Mucosa of gallbladder (tissue), 1 donor: ENCODE measurements at places on chromosomes 12 and 14. TPM values are rescaled to one million over a fixed set of nuclear protein-coding genes. Genes with fewer than 3 reads are reported as not detected.

The CLECL1 gene
- 0.69 TPM for total RNA-seq

The RIPK3 gene
- 56.5 TPM for total RNA-seq

The HEBP1 gene
- total RNA-seq, result 90.2 TPM

GRCh38 chr14:104317492-104317805 lies 179.1 kb downstream of the KIF26A start:
- no peak for DNase-seq

- no peak for DNase-seq
Measured at GRCh38 chr12:89690925-89691324, 17.7 kb downstream of the ATP2B1 start.

- no peak for DNase-seq
Measured at GRCh38 chr14:88983755-88984154, 159.3 kb downstream of the TTC8 start.

GRCh38 chr12:179131-179884 lies 34.6 kb downstream of the SLC6A12 start:
- no peak for DNase-seq

- no peak for DNase-seq
Measured at GRCh38 chr12:46843811-46844210, 18.0 kb upstream of the SLC38A4 start.

- DNase-seq, result no peak
Measured at GRCh38 chr12:49342914-49343731, 3.6 kb upstream of the DNAJC22 start.

GRCh38 chr12:124316257-124316900 lies 21.5 kb downstream of the RFLNA start:
- DNase-seq, result no peak

DNA sequence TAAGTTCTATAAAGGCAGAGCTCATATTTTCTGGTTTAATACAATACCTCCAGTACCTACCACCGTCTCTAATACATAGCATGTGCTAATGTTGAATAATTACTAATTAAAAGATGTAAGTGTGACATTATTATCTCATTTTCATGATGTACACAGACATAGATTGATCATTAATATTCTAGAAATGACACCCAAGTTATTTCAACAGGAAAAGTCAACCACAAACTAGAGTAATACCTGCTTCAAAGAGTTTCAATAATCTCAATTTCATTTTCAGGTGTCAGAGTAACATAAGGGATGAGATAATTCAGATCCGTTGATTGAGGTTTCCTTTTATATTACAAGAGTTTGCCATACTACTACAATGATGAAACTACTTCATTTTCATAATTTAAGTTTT lies 388.9 kb downstream of the SOX5 start:
- DNase-seq, result no peak
